ENCODE measurements at places on chromosomes 3 and 15.

DNA sequence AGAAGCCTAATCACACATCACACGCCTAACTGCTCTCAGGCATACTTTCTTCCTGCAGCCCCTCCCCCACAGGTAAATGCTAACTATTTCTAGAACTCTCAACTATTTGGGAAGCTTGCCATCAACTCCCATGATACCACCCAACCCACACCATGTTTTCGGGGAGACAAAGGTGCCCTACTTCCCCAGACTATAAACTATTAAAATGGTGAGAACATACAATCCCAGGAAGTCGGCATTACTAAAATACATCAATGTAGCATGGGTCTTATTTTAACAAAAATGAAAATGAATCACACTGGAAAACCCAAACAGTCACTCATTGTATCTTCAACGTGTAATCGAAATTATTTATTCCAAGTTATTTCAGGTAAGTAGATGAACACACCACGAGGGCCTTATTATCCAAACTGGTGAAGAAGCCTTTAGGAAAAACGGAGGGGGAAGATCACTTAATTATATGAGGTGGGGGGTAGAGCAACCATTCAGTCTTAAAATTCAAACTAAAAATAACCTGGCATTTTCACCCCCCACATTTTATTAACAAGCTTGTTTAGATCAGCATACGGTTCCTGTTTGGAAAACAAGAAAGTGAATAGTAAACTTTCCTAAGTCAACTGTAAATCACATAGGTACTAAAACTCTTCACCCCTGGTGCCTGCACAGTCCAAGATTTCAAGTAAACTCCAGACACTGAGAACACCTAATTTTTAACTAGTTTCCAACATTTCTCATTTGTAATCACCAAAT, 1.9 kb downstream of the TBL1XR1 start:
- DNase-seq = peak; percentile 77

GRCh38 chr3:67559029-67559605, 95.3 kb downstream of the SUCLG2 start:
- no peak for DNase-seq

DNA sequence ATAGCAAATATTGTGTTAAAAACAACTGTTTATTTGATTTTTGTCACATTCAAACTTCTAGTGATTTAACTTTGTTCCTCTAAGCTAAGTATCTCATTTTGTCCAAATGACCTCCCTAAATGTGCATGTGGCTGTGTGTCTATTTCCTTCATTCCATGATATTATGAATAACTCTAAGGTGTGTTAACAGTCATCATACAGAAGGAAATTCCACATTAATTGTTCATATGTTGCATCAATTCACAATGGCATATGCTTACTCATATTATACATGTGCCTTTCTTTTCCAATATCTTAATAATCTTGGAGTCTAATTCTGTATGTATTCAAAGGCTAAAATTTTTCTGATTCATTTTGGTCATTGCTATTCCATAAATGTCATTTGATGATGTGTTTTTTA, 186.4 kb downstream of the WDR72 start:
- no peak for DNase-seq

- DNase-seq = peak; percentile 89
These were observed 224.0 kb downstream of the SLCO3A1 start for GRCh38 chr15:92077353-92078085.

DNA sequence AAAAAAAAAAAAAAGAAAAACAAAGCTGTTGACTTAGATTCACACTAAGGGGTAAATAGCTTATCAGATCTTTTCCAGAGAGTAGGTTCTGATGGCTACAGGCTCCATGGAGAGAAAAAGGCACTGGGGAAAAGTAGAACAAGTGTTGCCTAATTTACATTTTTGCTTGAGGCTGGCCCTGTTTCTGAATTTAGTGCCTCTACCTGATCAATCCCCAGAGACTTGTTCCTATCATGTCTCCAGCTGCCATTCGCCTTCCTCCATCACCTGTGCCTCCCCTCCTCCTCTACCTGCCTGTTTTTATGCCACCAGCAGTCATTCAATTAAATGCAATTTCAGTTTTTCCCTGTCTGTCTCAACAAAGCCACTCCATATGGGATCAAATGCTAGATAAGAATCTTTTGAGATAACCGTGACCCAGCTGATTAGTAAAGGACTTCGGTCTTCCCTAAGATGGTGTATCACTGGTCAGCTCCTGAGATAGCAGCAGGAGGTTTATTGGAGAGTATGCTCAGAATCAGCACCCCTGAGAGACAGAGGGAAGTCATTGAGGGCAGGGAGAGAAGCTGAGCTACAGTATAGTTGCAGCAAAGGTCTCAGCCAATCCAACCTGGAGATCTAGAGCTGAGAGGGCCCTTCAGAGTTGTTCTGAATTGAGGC, 88.1 kb upstream of the GADL1 start:
- no peak for DNase-seq

DNA sequence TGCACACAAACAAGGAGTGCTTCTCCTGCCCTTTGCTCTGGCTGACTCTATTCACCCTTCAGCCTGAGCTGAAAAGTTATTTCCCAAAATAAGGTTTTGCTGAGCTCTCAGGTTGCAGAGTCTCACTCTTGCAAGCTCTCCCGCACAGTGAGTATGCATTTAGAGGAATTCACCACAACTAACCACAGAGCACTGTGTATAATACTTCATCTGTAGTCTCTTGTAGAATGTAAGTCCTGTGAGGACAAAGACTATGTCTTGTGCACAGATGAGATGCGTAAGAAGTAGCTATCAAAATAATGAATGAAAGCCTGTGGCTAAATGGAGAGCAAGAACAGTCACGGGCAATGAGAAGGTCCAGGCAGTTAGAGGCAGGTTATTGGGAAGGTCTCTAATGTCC, 156.5 kb upstream of the SLCO3A1 start:
- no peak for DNase-seq

GRCh38 chr3:14137445-14137844, 12.6 kb downstream of the TMEM43 start:
- DNase-seq = no peak

Measured in eye (tissue), 1 donor.